ENCODE measurements at places on chromosomes 6 and 20.

DNA sequence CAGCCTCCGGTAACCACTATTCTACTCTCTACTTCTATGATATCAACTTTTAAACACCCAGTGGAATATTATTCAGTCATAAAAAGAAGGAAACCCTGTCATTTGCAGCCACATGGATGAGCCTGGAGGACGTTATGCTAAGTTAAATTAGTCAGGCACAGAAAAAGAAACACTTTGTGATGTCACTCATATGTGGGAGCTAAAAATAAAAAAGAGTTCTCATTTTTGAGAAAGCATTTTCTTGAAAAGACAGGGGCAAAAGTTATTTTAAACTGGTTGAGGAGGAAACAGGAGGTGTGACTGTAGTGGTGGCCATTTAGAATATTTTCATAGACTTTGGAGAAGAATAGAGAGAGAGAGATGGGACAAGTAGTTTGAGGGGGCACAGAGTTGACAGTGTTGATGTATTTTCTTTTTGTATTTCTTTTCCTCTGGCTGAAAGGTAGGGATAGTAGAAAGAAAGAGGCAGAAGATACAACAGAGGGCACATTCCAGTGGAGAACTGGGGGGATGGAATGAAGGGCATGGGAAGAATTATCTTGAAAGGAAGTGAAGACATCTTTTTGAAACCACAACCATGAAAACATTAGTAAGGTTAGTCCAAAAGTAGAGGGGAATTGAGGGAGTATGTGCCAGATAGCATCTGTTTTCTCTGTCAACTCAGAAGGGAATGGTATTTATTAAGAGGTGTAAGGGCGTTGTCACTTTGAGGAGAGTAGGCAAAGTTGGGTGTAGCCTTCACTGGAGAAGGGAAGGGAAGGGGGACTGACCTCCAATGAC lies 181.3 kb upstream of the GMDS start:
- no peak for DNase-seq

DNA sequence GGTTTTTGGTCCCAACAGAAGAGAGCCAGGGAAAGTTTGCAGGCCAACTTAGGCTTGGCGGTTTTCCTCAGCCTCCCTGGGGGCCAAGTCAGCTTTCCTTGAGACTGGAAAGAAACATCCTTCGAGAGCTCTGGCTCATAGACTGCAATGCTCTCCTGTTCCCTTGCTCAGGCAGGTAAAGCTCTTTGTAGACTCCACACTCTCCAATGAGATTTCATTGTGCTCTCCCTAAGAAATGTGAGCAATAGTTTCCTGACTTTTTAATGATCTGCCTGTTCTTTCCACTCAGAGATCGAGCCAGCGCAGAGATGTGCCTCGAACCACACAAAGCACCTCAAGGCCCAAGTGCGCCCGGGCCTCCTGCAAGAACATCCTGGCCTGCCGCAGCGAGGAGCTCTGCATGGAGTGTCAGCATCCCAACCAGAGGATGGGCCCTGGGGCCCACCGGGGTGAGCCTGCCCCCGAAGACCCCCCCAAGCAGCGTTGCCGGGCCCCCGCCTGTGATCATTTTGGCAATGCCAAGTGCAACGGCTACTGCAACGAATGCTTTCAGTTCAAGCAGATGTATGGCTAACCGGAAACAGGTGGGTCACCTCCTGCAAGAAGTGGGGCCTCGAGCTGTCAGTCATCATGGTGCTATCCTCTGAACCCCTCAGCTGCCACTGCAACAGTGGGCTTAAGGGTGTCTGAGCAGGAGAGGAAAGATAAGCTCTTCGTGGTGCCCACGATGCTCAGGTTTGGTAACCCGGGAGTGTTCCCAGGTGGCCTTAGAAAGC lies 13.9 kb downstream of the TNFAIP3 start:
- DNase-seq, result no peak

- no peak for DNase-seq
Observed at GRCh38 chr6:121630716-121631115, 195.3 kb downstream of the GJA1 start.

- no peak for DNase-seq
Observed at GRCh38 chr6:127124680-127125079, 6.2 kb downstream of the RSPO3 start.

- no peak for DNase-seq
Observed at GRCh38 chr20:41306061-41306727, 11.3 kb downstream of the ZHX3 start.

DNA sequence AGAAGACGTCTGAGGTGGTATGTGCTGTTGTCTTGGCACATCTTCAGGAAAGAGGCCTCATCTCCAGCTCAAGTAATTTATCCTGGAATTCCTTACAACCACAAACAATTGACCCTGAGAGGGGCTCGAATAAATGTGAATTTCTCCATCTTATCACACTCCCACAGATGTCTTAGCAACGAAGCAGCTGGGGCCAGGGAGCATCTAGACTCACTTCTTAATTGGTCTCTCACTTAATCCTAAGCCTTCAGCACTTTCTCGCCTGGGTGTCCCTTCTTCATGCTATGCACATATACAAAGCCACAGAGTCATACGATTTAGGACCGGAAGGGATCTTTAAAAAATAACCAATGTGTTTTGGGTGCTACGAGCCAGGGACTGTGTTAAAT lies 27.1 kb downstream of the PCK1 start:
- DNase-seq, result no peak

GRCh38 chr20:37922016-37922415 lies 19.1 kb downstream of the VSTM2L start:
- DNase-seq, result no peak

- no peak for DNase-seq
Observed at GRCh38 chr6:16563628-16564240, 197.5 kb downstream of the ATXN1 start.

DNA sequence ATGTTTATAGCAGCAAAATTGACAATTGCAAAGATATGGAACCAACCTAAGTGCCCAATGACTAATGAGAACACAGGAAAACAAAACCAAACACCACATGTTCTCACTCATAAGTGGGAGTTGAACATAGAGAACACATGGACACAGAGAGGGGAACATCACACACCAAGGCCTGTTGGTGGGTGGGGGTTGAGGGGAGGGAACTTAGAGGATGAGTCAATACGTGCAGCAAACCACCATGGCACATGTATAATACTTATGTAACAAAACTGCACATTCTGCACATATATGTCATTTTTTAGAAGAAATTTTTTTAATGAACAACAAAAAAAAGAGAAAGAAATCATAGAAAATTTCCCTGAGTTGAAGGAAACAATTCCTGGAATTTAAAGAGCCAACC lies 3.9 kb downstream of the EPM2A start:
- no peak for DNase-seq

- no peak for DNase-seq
Observed at GRCh38 chr6:168247443-168248147, 72.0 kb downstream of the DACT2 start.

DNA sequence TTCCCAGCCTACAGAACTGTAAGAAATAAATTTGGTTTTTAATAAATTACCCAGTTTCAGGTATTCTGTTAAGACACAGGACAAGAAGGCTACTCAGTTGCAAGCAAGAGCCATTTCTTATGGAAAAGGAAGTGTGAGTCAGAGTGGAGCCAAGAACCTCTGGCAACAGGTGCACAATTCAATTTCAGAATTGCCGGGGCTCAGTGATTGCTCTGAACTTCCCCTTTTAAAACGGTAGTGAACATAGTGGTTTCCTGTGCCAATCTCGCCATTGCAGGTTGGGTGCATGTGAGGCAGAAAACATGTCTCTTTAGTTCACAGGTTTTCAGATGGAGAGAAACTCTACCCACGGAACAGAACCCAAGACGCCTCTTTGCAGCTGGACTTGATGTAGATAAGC lies 16.4 kb downstream of the PIGT start:
- DNase-seq, result no peak

GRCh38 chr6:83417880-83418663 lies 12.8 kb downstream of the ME1 start:
- no peak for DNase-seq

DNA sequence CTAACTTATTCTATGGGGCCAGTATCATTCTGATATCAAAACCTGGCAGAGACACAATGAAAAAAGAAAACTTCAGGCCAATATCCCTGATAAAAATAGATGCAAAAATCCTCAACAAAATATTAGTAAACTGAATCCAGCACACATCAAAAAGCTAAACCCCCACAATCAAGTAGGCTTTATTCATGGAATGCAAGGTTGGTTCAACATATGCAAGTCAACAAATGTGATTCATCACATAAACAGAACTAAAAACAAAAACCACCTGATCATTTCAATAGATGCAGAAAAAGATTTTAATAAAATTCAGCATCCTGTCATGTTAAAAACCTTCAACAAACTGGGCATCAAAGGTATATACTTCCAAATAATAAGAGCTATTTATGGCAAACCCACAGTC lies 133.9 kb upstream of the SSTR4 start:
- DNase-seq, result no peak

- no peak for DNase-seq
Observed at GRCh38 chr6:137665342-137665934, 171.2 kb upstream of the OLIG3 start.

- no peak for DNase-seq
Observed at GRCh38 chr6:164195278-164195941, 780.9 kb downstream of the QKI start.

- DNase-seq, result no peak
Observed at GRCh38 chr6:137701942-137702341, 165.1 kb upstream of the TNFAIP3 start.

DNA sequence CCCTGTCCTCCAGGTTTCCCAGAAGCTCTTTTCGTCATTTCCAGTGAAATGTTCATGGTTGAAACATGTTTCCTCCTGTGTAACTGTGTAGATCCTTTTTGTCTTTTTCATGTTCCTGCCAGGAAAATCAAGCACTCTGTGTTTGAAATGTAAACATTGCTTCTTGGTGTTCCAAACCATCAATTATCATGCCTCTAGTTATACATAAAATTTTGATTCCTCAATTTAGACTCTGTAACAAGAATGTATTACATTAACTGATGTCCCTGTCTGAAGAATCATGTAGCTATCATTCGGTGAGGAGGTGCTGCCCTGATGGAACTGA lies 546.3 kb upstream of the CITED2 start:
- no peak for DNase-seq

DNA sequence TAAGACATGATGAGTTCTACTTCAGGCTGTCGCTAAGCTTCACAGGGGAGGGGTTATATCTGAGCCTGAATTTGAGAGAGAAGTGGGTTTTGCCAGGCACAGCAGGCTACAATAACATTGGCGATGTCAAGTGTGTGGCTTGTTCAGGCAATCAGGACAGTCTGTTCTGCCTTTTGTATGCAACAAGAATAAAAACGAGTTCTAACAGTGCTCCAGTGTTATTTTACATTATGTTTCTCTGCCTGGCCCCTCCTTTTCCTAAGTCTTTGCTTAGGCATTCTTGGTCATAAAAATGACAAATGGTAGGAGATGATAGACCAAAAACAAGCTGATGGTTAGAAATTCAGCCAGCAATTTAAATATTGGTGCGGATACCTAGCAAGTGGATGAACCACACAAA lies 26.8 kb downstream of the PAQR8 start:
- DNase-seq, result no peak

GRCh38 chr20:32490942-32491763 lies 94.0 kb downstream of the NOL4L start:
- no peak for DNase-seq

DNA sequence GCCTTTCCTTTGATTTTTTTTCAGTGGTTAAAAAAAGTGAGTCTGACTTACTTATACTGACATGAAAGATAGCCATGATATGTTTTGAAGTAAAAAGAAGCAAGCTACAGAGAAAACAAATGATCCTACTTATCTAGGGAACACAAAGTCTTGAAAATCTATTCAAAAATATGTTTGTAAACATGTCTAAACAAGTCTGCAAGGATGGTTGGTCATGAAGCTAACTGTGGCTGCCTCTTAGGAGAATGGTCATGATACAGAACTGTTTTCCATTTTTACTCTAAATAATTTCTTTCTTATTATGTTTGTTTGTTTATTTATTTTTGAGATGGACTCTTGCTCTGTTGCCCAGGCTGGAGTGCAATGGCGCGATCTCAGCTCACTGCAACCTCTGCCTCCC lies 21.5 kb downstream of the FERMT1 start:
- DNase-seq, result no peak

- DNase-seq, result no peak
Observed at GRCh38 chr6:138485586-138486248, 13.6 kb downstream of the NHSL1 start.

DNA sequence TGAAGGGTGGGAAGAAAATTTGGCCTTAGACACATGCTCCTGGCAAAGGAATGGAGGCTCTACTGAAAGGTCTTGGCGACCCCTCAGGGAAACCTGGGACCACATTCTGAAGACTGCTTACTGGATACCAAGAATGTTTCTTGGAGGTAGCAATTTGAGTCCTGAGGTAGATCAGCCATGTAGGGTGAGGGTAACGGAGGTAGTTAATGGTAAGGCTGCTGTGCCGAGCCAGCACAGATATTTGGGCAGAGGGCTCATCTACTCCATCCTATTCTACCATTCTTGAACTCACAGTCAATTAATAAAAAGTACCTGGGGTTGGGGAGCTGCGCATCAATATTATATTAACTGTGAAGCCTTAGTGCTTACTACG lies 401 bp upstream of the PHF3 start:
- DNase-seq, result no peak

DNA sequence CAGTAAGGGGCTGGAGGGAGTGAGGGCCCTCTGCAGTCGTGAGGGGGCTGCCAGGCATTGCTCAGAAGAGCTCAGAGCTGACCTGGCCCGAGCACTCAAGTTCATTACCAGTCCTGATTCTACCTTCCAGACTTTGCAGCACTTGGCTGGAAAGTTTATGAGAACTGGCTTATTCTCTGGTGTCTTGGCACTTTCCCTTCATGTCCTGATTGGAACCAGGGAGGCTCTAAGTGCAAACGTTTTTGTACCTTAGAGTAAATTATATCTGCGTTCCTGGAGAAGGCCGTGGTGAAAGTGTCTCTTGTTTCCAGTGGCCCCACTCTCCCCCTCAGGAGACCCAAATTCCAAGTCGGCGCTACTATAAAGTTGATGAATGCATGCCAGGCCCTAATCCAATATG lies 402.3 kb downstream of the CDC5L start:
- no peak for DNase-seq

- no peak for DNase-seq
Observed at GRCh38 chr6:18389479-18389878, 2.3 kb downstream of the RNF144B start.

DNA sequence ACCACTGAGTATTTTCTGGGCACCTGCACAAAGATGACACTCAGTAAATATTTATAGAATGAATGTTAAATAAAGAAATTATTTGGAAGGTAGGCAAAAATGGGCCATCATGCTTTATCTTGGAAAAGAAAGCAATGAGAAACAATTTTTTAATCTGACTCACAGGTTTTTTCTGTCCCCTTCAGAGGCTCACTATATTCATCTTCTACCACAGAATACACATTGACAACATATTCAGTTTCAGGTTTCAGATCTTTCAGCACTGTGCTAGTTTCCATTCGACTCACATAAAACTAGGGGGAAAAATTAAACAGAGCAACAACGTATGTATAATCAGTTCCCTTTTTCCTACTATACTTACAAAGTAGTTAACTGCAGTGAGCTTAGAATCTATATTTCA lies 58.3 kb downstream of the COL12A1 start:
- no peak for DNase-seq

DNA sequence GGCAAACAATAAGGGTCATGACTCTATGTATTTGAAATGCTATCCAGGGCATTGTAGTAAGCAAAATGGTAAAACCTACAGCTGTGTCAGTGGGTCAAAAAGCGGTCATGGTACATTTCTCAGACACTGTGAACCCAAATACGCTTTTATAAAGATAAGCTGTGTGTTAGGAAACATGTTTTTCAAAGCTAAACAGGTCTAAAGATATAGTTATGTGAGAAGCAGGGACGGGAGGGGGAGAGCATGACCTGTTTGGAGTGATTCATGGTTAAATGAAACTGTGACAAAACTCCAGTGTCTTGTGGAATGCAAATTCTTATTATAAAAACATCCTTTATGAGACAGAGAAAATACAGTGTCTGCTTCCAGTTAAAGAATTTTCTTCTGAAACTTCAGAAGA lies 205.4 kb upstream of the BMP2 start:
- DNase-seq, result no peak
